CD4-positive, alpha-beta T cell treated with Interleukin-6 at 100 ng/mL for 8 hours (primary cell): ENCODE measurements at places on chromosomes 5 and 9.

- no peak for DNase-seq
Measured at GRCh38 chr9:79674052-79674777, 102.5 kb downstream of the TLE4 start.

GRCh38 chr5:8864053-8864452 is 681.8 kb downstream of the SEMA5A start:
- no peak for DNase-seq

- DNase-seq: no peak
Measured at GRCh38 chr5:141199359-141200235, at the start of gene PCDHB11. TSS of gene PCDHB11 (plus strand) at chr5:141199627. CDS start at chr5:141199775, 148 bp downstream.

DNA sequence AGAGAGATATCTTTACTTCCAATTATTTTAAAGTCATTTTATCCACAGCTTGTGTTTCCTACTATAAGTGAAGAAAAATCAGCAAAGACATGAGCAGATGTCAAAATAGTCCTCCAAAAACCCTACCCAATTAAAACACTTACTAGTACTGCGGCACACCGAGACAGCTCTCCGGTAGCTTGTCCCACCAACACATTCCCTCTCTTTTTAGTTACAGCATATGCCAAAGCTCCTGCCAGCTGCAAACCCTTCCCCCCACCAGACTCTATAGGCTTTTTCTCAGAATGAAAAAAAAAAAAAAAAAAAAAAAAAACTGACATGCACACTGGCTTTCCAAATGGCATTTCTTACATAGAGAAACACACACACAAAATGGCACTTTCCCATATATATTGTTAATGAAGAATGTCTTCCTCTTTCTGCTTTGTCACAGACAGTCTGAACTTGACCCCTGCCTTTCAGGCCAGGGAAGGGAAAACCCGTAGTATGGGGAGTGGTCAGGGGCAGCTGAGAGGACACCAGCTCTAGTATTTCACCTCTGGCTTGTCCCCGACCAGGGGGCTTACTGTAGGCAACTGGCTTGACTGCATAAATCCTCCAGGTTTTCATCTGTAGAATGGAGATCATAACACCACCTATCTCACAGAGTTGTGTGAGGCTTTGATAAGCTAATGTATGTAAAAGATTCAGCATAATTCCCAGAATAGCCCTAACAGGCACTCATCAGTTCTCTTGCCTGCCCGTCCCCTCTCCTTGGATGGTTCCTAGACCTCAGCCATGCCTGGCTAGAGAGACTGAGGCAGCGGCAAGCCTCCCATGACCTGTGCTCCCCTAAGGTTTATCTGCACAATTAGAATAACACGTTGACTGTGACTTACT is 233.6 kb downstream of the CRB2 start:
- DNase-seq: no peak

- DNase-seq: peak; percentile 68
Measured at GRCh38 chr9:134391319-134392231, 65.3 kb downstream of the RXRA start.

DNA sequence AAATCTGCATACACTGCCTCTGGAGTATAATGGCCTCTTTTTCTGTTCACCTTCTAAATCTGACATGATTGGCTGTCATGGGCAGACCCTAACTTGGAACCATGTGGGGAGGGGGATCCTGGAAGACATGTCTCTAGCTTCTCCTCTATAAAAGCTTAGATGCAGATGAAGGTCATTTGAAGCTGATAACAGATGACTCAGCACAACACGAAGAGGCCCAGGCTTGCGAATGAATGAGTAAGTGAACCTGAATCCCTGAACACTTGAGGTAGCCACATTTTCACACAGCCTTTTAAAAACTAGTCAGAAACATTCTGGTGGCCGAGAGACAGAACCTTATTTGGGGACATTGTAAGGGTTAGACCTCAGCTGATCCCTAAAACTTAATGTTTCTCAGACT is 282.6 kb downstream of the ELAVL2 start:
- DNase-seq: no peak

GRCh38 chr5:100683881-100684280 is 148.7 kb downstream of the FAM174A start:
- no peak for DNase-seq

GRCh38 chr9:111621895-111622480 is 9.1 kb upstream of the DNAJC25 start:
- peak; percentile 24 for DNase-seq

GRCh38 chr5:74206579-74207550 is 433.7 kb downstream of the ENC1 start:
- DNase-seq: no peak

DNA sequence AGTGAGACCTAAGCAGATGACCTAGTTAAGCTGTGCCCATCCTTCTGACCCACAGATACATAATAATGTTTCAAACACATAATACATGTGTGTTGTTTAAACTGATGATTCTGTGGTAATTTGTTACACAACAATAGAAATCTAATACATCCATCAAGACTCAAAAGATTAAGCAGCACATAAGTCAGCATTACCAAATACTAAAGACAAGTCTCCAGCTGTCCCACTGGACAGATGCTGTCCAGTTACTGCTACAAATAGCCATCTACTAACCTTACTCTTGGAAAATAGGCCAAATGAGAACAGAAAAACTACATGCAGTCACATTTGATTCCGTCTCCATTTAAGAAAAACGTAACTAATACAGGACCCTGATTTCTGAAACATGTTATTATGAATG is 10.8 kb downstream of the TRMO start:
- DNase-seq: no peak

- peak; percentile 57 for DNase-seq
Measured at GRCh38 chr5:154811653-154812465, 38.5 kb downstream of the FAXDC2 start.

DNA sequence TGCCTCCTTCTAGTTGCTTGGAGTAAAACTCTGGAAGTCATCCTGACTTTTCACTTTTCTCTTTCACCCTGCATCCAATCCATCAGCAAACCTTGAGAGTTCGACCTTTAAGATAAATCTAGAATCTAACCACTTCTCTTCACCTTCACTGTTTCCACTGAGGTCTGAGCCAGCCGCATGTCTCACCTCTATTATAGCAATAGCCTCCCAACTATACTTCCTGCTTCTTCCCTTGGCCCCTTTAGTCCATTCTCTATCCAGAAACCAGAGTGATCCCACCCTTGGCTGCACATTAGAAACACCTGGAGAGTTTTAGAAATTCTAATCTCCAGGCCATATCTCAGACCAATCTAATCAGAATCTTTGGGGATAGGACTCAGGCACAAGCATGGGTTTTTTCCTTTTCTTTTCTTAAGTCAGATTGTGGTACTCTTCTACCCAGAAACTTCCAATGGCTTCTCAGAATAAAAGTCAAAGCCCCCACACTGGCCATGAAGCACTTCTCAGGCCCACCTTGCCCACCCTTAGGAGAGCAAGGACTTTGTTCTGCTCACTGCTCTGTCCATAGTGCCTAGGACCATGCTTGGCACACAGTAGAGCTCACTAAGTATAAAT is 33.1 kb downstream of the MFAP3 start:
- DNase-seq: no peak
